RPMI8226 (cell line): ENCODE measurements at places on chromosomes 4 and X.

GRCh38 chr4:43564107-43564506, 671.6 kb downstream of the GRXCR1 start:
- DNase-seq: no peak

- DNase-seq: no peak
These were observed 42.5 kb downstream of the BMP2K start for GRCh38 chr4:78818530-78819079.

GRCh38 chrX:12779534-12779933, 11.7 kb upstream of the PRPS2 start:
- no peak for DNase-seq

- DNase-seq: no peak
These were observed 33.0 kb upstream of the TLR2 start for GRCh38 chr4:153651116-153651515.
